Liver (tissue), 10 donors: ENCODE measurements at places on chromosomes 2 and 18. TPM values are rescaled to one million over a fixed set of nuclear protein-coding genes. Genes with fewer than 3 reads are reported as not detected.

PID1 gene
- total RNA-seq = 13.3 TPM

GRCh38 chr2:143231254-143231645 is 102.0 kb downstream of the ARHGAP15 start:
- DNase-seq = no peak
- no peaks in the 10 kb centered on the region for H3K27me3 ChIP-seq
- no peaks in the 10 kb centered on the region for H3K36me3 ChIP-seq
- H3K27ac ChIP-seq = no peak overlapping the region
- H3K4me1 ChIP-seq = no peaks in the 10 kb centered on the region

DNA sequence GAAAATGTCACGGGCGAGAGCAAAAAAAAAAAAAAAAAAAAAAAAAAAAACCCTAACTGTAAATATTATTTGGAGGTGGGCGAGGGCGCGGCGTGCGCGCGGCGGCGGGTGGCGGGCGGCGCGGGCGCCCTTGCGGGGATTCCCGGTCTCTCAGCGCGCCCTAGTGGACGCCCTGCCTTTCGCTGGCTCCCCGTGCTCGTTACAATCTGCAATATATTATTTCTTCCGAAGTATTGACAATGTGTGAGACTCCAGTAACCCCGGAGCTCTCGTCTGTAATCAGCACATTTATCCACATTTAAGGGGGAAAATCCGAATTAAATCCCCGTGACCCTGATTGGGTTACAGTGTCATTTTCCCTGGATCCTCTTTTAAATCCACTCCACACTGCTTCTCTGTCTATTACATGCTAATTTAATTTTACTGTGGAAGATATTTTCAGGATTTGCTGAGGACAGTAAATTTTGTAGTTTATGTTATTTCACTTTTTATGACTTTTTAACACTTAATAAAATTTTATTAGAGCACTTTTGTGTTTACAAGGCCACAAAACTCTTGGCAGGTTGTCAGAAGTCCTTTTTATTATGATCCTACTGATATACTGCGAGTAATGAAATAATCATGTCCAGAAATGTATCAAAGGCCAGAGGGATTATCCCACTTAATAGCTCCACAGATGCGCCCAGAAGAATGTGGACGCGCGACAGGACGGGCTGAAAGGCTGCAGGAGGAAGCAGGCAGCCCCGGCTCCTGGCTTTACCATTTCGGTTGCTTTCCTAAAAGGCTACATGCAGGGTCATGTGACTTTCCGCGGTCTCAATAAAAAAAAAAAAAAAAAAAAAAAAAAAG is 369.1 kb downstream of the MTX2 start:
- no peaks in the 10 kb centered on the region for H3K36me3 ChIP-seq
- peak; percentile 56 for DNase-seq
- no peak overlapping the region for H3K27ac ChIP-seq
- peaks cover 16% of the 10 kb centered on the region for H3K27me3 ChIP-seq
- peak overlapping the region; percentile 74 for H3K4me3 ChIP-seq
- no peaks in the 10 kb centered on the region for H3K4me1 ChIP-seq

IL36RN gene
- total RNA-seq = not detected

UGT1A10 gene
- 0.08 TPM for total RNA-seq

DNA sequence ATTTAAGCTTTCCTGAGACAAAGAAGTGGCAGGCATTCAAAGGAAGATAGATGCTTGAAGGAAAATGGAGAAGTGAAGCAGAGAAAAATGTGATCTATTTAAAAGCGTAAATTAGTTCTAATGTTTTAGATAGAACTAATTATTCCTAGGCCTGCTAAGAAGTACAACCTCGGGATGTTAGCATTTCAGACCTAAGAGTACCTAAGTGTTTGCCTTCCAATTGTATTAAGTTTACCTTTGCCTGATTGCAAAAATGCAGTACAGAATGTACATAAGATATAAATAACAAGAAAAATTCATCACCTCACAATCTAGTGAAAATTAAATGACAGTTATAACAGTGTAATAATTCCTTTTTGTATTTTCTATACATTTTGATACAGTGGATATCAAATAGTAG is 71.1 kb upstream of the HNMT start:
- no peaks in the 10 kb centered on the region for H3K4me1 ChIP-seq
- no peak overlapping the region for H3K4me3 ChIP-seq
- no peak for DNase-seq
- no peaks in the 10 kb centered on the region for H3K36me3 ChIP-seq
- no peak overlapping the region for H3K27ac ChIP-seq

- no peak overlapping the region for H3K27ac ChIP-seq
- no peak overlapping the region for H3K4me3 ChIP-seq
- peaks cover 8% of the 10 kb centered on the region for H3K36me3 ChIP-seq
- H3K27me3 ChIP-seq = no peaks in the 10 kb centered on the region
- H3K4me1 ChIP-seq = no peaks in the 10 kb centered on the region
Measured at GRCh38 chr2:47485177-47485576, 82.2 kb downstream of the MSH2 start.

- H3K27ac ChIP-seq = no peak overlapping the region
- no peak for DNase-seq
- no peak overlapping the region for H3K4me3 ChIP-seq
- no peaks in the 10 kb centered on the region for H3K27me3 ChIP-seq
- H3K4me1 ChIP-seq = no peaks in the 10 kb centered on the region
Measured at GRCh38 chr18:25813110-25813509, 277.3 kb downstream of the SS18 start.

DNA sequence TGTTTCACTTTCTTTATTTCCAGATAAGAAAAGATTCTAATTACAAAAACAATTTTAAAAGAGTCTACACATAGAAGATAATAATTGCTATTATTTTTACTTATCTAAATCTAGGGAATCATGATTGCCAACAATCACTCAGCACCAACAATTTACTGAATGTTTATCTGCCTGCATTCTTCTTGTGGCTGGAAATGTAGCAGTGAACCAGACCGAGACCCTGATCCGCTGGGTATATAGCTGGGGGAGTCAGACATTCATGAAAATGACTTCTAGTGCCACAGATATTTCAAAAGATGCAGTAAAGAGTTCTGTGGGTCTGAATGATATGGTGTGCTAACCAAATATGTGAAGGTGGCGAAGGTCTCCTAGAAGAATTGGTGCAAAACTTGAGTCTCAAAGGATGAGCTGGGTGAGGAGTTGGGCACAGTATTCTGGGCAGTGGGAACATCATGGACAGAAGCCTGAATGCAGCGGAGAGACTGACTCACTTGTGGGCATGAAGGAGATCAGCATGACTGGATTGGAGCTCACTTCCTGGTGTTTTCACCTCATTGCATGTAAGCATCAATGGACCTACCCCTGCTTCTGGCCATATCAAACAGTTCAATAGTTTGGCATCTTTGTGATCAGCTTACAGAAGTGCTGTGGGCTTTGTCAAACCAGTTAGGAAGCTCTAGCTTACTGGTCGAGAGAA is 26.1 kb upstream of the FN1 start:
- no peak overlapping the region for H3K4me3 ChIP-seq
- H3K27me3 ChIP-seq = no peaks in the 10 kb centered on the region
- no peak for DNase-seq
- H3K36me3 ChIP-seq = no peaks in the 10 kb centered on the region
- H3K27ac ChIP-seq = no peak overlapping the region
- H3K4me1 ChIP-seq = no peaks in the 10 kb centered on the region

SPC25 gene
- not detected for total RNA-seq

- no peaks in the 10 kb centered on the region for H3K36me3 ChIP-seq
- DNase-seq = no peak
- peak overlapping the region; percentile 48 for H3K27ac ChIP-seq
- H3K4me1 ChIP-seq = peaks cover 19% of the 10 kb centered on the region
- H3K4me3 ChIP-seq = peak overlapping the region; percentile 72
- no peaks in the 10 kb centered on the region for H3K27me3 ChIP-seq
Measured at GRCh38 chr2:241617431-241618154, 19.4 kb downstream of the THAP4 start.

GAD1 gene
- 0.19 TPM for total RNA-seq

- no peaks in the 10 kb centered on the region for H3K4me1 ChIP-seq
- H3K27me3 ChIP-seq = peaks cover 2% of the 10 kb centered on the region
- no peak overlapping the region for H3K4me3 ChIP-seq
- DNase-seq = no peak
- no peak overlapping the region for H3K27ac ChIP-seq
- H3K36me3 ChIP-seq = no peaks in the 10 kb centered on the region
Measured at GRCh38 chr2:26959331-26959730, 11.1 kb upstream of the MAPRE3 start.

DNA sequence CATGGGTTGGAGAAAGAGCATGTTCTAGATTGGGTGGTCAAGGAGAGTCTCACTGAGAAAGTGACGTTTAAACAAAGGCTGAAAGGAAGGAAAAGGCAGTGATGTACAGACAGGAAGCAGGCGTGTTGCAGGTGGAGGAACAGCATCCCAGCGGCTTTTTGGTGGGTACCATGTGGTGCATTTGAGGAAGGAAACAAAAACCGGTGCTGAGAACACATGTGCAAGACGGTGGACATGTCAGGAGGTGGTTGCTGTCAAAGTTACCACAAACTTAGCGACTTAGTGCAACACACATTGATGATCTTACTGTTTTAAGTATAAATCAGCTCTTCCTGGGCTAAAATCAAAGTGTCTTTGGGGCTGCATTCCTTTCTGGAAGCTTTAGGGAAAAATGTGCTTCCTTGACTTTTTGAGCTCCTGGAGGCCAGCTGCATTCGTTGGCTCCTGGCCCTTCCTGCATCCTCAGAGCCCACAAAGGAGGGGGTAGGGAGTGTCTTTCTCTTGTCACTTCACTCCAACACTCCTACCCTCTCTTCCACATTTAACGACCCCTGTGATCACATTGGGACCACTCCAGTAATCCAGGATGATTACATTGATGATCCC is 380.6 kb downstream of the FBXO15 start:
- no peak for DNase-seq
- no peaks in the 10 kb centered on the region for H3K27me3 ChIP-seq
- H3K36me3 ChIP-seq = no peaks in the 10 kb centered on the region
- H3K4me1 ChIP-seq = no peaks in the 10 kb centered on the region
- H3K4me3 ChIP-seq = no peak overlapping the region
- no peak overlapping the region for H3K27ac ChIP-seq

GRCh38 chr18:47917923-47918610 is 12.4 kb downstream of the SMAD2 start:
- no peak overlapping the region for H3K27ac ChIP-seq
- no peaks in the 10 kb centered on the region for H3K27me3 ChIP-seq
- H3K4me1 ChIP-seq = peaks cover 3% of the 10 kb centered on the region

DNA sequence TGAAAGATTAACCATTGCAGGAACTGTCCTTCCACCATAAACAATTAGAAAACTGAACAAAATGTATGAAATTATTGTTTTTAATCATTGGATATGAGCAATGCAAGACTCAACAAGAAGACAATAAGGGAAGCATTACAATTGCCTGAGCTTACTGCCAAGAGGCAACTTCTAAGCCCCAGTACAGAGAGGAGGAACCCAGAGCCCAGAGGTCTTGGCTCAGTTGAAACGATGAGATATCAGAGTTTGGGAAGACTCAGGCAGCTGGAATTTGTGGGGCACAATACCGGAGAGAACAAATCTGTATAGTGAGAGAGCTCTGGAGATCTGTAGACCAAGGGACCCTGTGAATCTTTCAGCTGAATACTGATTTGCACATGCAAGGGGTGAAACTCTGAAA is 80.6 kb upstream of the ZFP36L2 start:
- H3K27ac ChIP-seq = no peak overlapping the region
- no peaks in the 10 kb centered on the region for H3K36me3 ChIP-seq
- DNase-seq = no peak
- H3K4me1 ChIP-seq = peaks cover 10% of the 10 kb centered on the region
- no peak overlapping the region for H3K4me3 ChIP-seq
- H3K27me3 ChIP-seq = no peaks in the 10 kb centered on the region

GCG gene
- not detected for total RNA-seq
